ENCODE measurements at places on chromosomes 3 and 15.

DNA sequence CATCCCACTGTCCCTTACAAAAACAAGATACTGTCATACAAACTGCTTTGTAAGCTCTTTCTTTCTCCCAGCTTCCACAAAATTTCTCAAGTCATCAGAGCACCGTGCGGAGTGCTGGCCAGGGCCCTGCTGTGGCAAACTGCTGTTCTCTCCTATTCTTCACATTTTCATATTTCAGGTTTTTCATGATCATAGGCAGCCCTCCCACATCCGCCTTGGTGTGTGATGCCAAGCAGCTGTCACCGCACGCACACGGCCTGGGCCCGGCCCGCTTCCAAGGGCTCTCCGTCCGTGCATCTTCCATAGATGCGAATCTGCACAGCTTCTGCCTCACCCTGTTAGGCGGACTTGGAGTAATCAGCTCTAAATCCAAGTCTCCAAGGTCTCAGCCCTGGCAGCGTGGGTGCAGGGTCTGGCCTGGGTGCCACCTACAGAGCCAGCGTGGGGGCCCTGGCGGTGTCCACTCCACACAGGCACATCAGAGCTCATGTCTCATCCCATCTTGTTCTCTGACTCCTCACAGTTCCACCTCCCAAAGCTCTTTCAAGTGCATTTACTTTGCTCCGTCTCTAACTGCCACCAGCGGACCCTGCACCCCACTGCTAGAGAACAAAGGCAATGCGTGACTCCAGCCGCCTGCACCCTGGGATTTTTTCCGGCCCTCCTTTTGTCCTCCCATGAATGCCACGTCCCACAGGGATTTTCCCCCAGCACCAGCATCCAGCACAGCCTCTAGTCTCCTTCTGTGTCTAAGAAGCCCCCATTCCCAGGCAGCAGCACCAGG, 27.2 kb downstream of the CYFIP1 start:
- no peak for DNase-seq

DNA sequence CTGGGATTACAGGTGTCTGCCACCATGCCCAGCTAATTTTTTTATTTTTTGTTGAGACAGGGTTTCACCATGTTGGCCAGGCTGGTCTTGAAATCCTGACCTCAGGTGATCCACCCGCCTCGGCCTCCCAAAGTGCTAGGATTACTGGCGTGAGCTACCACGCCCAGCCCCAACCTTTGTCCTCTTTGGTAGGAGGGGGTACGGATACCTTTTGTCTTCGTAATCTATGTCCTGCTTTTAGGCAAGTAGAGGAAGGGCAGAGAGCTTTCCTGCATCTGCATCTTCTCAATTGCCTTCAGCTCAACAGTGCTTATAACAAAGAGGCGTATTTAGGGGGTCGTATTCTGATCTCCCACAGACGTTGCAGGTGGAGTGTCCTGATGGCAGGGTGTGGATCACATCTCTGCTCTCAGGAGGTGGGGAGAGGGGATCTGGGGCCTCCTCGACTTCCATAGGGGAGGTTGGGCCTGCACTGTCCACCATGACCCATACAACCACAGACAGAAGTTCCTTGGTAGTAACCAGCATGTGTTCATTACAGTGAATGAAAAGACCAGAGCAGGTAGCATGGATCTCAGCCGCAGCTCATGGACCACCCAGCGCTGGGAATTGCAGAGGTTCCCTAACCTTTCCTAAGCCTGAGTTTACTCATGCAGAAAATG, 21.4 kb upstream of the KCTD6 start:
- DNase-seq, result no peak

GRCh38 chr3:168396861-168397260, 301.1 kb upstream of the GOLIM4 start:
- DNase-seq, result no peak

DNA sequence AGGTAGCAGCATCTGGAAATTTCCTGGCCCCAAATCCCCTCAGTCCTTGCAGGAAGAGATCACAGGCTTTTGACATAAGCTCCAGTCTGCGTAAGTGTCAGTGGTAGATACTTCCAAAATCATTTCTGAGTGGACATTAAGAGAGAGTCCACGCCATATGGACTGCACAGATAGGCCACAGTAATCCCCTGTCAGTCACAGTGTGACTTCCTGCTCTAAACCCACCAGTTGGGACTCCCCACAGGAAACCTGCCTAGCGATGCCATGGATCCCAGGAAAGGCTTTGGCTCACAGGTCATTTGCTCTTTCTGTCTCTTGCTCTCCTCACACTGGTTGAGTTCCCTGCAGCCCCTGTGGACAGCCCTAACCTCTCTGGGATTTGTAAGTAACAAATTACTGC, 28.8 kb upstream of the MKRN3 start:
- DNase-seq, result no peak

GRCh38 chr3:119025171-119025795, 9.4 kb downstream of the IGSF11 start:
- no peak for DNase-seq

DNA sequence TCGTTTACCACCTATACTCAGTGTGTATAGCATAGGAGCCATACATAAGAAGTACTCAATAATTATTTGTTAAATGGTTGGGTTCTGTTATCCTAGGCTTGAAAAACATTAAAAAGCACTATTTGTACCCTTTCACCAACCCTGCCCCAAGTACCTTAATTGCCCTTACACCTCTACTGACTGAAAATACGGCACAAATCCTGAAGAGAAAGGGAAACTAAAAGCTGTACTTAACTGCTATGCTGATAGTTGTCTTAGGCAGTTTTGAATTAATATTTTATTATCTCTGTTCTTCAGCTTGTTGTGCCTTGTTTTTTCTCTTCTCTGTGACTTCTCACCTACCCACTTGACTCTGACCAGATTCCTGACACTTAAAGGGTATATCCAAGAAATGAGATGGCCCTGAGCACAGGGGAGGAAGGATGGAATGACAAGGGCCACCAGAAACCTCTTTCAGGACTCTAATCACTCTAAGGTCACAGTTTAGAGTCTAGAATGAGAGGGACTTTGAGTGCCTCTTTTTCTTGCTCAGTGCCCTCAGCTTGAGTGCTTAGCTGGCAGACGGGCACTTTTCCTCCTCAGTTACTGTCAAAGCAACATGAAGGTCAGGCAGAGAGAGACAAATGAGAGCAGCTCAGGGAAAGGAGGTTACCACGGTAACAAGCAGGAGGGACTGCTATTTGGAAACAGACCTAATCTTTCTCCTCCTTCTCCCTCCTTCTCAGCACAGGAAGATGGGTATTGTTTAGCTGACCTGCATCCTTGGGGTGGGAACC, 136.5 kb downstream of the ZNF609 start:
- DNase-seq, result peak; percentile 14

- DNase-seq, result no peak
These were observed 77.2 kb upstream of the RNU6-1 start for GRCh38 chr15:67917037-67917436.

DNA sequence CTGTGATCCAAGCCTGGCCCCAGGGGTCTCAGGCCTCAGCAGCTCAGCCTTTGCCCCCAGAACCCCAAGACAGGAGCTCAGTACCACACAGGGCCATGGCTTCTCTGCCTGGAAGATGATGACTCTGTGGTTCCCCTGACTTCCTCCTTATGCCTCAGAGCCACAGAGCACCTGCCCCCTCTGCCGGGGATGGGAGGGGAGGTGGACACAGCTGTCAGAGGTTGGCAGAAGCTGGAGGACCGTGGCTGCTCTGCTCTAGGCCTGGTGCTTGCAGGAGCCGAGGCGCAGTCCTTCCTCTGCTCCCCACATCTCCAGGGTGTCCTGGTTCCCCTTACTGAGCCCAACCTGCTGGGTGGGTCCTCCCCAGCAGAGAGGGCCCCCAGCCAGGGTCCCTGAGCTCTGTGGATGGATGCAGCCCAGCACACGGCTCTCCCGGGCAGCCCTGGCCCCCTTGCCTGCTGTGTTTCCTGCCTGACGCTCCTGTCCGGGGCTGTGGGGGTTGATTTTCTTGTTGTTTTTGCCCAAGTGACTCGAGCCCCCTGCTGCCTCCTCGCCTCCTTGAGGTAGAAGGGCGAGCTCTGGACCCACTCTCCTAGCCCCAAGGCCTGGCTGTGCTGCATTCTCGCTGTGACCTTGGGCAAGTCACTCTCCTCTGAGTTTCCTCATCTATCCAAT, 36.6 kb downstream of the PSTPIP1 start:
- peak; percentile 11 for DNase-seq

- no peak for DNase-seq
These were observed 235.3 kb upstream of the SETMAR start for GRCh38 chr3:4067893-4068292.

All from stimulated activated CD4-positive, alpha-beta T cell treated with anti-CD3 and anti-CD28 coated beads, Interleukin-4, amount 100 ng/mL, for 24 hours (primary cell).